ENCODE measurements at places on chromosomes 7 and 10.

- DNase-seq, result no peak
Observed at GRCh38 chr7:52261057-52261456, 774.4 kb upstream of the POM121L12 start.

GRCh38 chr7:1512781-1513656, 8.8 kb upstream of the INTS1 start:
- no peak for DNase-seq

DNA sequence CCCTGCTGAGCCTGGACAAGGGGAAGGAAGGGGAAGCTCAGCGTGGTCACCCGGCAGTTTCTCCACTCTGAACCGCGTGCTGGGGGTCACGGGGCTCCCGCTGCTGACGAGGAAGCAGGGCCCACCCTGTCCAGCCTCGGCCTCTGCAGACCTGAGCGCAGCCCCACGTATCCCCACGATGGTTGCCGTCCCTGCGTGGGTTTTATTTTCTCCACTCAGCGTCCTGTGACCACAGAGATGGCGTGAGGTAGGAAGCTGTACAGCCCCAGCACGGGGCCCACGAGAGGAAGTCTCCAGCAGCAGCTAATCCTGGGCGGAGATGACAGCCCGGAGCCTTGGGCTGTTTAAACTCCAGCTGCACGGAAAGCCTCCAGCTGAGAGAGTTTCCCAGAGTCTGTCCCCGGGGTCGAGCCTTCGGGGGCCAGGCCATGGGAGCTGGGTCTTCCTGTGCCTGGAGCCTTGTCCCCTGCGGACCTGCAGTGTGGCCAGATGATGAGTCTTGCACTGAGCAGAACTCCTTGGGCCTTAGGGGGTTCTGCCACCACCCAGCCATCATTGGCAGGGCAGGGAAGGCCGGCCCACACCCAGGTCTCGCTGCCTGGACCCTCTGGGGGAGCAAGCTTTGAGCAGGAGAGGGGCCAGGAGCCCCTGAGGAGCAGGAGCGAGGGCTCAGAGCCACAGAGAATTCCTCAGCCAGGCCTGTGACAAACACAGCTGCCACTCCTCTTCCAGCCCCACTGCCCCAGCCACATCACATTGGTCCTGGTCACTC, 72.8 kb upstream of the FAM20C start:
- DNase-seq, result no peak

- DNase-seq, result no peak
Observed at GRCh38 chr7:45583296-45583695, 9.1 kb downstream of the ADCY1 start.

- no peak for DNase-seq
Observed at GRCh38 chr7:23712368-23713284, 2.6 kb downstream of the STK31 start.

DNA sequence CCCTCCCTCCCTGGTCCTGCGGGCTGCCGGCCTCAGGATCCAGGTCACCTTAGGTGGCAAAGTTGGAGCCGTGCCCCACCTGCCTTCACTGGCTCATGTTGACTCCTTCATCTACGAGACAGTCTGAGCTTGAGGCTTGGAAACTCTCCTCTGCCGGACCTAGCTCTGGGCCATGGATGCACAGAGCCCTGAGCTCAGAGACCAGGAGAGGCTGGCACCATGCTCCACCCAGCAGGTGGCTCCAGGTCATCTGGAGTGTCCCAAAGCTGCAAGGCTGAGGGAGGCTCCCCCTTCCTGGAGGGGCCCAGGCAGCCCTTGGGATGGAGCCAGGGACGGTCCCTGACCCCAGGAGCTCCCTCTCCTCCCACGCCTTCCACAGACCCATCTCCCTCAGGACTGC, 81.3 kb downstream of the PDGFA start:
- no peak for DNase-seq

DNA sequence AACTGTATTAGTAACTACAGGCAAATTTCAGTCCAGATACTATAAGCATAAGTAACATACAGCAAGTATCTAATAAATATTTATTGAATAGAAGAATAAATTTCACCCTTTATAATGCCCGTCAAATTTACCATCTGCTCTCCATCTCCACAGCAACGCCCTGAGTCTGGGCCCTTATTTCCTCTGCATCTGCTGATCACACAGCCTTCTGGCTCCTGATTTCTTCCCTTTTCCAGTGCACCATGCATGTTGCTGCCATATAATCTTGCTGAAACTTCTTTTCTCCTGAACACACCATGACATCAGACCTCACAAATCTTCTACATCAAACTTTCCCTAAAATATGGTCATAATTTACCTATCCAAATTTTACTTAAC, 15.4 kb downstream of the HYCC1 start:
- DNase-seq, result no peak

- no peak for DNase-seq
Observed at GRCh38 chr10:33712825-33713224, 378.4 kb upstream of the NRP1 start.

DNA sequence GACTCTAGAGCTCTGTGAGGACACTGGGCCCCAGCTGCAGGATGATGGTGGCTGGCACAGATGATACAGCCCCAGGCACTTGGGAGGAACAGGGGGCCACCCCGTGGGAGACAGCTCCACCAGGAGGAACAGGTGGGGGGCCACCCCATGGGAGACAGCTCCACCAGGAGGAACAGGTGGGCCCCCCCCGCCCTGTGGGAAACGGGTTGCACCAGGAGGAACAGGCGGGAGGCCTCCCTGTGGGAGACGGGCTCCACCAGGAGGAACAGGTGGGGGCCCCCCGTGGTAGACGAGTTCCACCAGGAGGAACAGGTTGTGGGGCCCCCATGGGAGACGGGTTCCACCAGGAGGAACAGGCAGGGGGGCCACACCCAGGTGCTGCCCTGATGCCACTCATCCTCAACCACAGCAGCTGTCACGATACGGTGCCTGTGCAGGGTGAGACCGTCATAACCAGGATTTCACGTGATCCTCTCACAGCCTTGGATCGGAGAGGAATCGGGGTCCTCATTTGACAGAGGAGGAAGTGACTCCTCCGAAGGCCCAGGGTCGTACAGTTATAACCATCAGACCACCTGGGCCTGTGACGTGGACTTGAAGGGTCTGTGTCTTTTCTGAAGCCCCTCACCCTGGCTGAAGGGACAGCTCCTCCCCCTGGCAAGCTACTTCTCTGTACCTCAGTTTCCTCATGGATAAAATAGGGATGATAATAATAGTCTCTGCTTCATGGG, 49.2 kb upstream of the NANOS1 start:
- no peak for DNase-seq

DNA sequence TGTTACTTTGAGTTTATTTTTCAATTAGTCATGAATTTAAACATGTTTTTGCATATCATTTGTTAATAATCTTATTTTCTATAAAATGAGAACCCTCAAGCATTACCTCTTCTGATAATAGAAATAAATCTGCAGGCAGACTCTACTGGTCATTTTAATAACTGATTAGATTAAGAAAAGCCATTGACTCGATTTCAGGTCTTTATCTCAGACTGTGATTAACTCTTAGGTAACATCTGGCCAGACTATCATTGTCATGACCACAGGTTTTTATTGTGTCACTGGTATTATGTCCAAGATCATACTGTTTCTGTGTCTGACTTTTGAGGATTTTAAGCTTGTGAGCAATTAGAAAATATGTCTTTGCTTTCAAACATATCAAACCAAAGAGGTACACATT, 83.6 kb upstream of the SLC13A1 start:
- DNase-seq, result no peak

GRCh38 chr7:131735101-131735500, 178.7 kb upstream of the PODXL start:
- peak; percentile 8 for DNase-seq

- no peak for DNase-seq
Observed at GRCh38 chr10:42987121-42987541, 89.7 kb upstream of the RET start.

- no peak for DNase-seq
Observed at GRCh38 chr7:40843338-40843985, 708.7 kb downstream of the SUGCT start.

- DNase-seq, result no peak
Observed at GRCh38 chr10:127962205-127962604, 55.3 kb downstream of the PTPRE start.

DNA sequence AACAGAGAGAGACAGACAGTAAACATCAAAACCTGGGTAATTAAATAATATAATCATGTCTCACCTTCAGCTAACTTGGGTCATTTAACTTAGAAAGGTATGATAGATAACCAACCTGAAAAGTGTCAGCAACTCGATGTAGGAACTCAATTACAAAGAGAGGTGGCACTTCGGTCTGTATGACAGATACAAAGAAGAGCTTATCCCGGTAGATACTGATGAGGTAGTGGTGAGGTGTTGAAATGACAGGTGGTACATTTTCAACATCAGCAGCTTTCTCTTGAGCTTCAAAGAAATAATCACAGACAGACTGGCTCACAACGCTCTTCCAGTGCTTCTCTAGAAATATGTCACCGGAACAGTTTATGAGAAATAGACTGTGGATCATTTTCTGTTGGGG, 12.6 kb downstream of the AP3M1 start:
- no peak for DNase-seq

GRCh38 chr7:149245244-149245643, 5.8 kb downstream of the ZNF212 start:
- no peak for DNase-seq

DNA sequence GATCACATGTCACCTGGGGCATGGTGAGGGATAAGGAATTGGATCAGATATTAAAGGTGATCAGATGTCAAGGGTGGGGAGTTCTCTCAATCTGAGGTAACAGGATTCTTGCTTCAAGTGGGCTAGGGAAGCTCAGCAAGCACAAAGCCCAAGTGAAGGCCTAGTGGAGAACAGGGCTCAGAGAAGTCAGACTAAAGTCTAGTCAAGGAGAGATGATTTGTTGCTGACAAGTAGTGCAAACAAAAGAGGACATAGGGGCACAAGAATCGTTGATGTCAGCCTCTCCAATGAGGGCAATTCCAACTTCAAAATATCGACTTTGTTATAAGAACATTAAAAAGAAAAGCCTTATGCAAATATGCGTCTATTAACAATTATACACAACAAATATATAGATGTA, 852.8 kb upstream of the CELF2 start:
- DNase-seq, result no peak

GRCh38 chr10:79266084-79266483, 81.2 kb upstream of the PPIF start:
- no peak for DNase-seq

- DNase-seq, result no peak
Observed at GRCh38 chr10:46555713-46556514, 544 bp downstream of the GPRIN2 start.

GRCh38 chr10:80596391-80597257, 58.9 kb downstream of the SH2D4B start:
- DNase-seq, result peak; percentile 17

- peak; percentile 14 for DNase-seq
Observed at GRCh38 chr7:7416031-7416858, 119.4 kb downstream of the COL28A1 start.

DNA sequence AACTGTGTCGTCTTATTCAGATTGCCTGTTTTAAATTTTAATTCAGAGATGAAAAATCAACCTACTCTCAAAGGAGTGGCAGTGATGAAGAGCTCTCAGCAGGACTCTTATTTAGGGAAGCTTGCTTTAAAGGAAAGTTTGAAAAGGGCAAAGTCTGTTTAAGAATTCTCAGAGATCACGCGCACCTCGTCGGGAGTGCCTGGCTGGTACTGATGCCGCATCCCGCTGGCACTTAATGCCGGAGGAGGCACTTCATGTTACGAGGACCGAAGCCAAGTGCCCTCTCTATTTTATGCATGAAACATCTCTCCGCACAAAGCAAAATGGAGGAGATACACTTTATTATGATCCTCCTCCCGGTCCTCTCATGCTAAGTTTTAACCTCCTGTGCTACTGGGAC, 71.1 kb upstream of the INSYN2A start:
- DNase-seq, result no peak

DNA sequence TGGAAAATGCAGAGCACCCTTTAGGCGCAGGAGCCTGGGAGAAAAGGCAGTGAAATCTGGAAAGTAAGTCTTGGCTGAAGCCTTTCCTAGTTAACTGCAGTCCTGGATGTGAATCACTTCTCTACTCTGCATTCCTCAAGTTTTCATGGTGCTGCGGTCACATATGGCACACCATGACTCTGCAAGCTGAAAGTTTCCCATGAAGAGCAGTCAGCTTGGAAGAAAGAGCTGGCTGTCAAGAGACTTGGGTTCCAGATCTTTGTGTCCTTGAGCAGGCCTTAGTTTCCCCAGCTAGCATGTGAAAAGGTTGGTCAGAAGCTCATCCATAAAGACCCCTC, 548.3 kb downstream of the SORCS3 start:
- DNase-seq, result no peak

DNA sequence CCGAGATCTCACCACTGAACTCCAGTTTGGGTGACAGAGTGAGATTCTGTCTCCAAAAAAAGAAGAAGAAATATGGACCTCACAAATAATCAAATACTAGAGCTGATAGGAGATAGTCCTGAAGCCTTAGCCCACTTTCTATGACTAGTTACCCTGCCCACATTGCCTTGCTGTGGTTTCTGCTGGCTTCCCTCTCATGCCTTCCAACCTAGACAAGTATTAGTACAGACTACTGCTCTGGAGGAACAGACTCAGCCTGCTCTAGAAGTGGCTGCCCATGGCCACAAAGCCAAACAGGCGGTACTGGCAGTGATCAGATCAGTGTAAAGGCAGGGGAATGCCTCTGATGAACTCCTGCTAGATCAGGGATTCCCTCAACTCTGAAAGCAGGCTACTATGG, 89.7 kb upstream of the PRKAR2B start:
- no peak for DNase-seq

DNA sequence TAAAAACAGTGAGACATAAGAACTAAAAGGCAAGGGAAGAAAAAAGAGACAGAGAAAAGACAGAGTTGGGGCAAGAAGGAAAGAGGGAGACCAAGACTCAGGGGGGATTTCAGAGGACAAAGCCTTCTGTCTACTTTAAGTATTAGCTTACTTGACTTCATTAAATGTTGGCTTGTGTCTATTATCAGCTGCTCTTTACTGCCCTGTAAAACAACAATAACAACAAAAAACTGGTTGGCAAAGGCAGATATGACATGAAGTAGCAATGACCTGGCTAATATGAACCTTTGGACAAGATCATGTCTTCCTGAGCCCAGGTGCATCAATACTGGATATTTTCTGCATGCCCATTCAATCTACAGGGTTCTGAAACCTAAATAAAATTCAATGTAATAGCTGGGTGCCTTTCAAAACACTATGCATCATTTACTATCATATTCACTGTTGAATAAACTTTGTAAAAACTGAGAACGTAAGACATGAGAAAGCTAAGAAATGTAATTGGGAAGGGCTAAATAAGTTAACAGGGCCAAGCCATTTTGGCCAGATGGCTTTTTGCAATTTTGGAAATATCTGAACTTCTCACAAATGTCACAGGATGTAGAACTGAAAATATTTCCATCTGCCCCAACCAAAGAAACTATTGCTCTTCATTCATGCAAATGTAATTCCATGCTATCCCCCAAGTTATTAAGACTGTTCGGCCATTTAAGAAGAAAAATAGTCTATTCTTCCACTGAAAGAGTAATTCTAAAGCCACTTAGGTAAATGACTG, 49.4 kb downstream of the LRRN3 start:
- peak; percentile 77 for DNase-seq

DNA sequence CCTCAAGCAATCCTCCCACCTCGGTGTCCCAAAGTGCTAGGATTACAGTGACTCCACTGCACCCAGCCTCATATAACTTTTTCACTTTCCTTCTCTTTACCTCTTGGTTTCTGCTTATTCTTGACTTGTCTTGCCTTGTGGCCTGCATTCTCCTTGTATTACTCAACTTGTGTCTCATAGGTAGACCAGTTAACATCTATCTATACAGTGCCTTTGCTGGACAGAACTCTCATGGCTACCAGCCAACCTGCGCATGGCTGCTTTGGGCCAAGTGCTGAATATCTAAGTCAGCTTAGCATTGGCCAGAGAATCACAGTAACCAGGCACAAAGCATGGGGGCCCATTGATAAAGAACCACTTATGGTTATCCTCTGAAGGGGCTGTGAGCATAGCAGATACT, 42.6 kb upstream of the ZNRF2 start:
- no peak for DNase-seq
